ENCODE measurements at places on chromosomes 1 and 21.

GRCh38 chr1:36161641-36162531 is 5.9 kb downstream of the MAP7D1 start:
- peak; percentile 21 for DNase-seq

- no peak for DNase-seq
These were observed 24.1 kb downstream of the COL11A1 start for GRCh38 chr1:103084181-103084580.

DNA sequence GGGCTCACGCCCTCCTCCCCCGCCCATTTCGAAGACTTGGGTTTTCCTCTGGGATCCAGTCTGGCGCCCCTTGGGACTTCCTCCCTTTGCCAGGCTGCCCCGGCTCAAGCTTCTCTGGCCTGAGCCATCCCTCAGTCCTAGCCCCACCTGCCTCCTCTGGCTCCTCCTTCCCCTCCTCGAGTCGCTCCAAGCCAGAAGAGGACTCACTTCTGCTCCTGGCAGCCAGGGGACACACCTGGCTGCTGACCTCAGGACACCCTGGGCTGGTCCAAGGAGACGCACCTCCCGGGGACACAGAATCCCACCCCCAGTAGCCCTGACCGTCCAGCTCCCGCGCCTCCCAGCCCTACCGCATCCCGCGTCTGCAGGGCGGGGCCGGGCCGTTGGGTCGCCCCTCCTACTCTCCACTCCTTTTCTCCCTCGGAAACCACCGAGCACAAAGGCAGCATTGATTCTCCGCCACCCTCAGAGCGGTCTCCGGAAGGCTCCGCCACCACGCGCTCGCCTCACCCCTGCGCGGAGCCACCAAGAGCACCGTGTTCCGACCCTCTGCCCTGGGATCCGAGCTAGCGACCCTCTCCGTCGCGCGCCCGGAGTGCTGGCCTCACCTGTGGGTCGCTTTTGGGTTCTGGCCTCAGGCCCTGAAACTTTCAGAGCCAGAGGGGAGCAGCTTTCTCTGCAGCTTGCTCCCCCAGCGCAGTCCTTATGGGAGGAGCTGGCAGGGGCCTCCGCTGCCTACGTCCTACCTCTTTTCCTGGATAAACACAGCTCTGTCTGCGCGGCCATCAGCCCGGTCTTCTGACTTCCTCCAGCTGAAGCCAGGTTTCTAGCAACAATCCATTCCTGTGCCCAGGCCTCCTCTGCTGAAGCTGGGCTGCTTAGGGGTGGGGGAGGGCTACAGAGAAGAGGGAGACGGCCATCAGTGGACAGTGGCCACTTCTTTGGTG is at the start of gene C2CD4D:
Gene C2CD4D, minus strand, starts transcription at position 364 of the 947 bp plus-strand sequence. CDS start 831 bp downstream, outside the sequence.
- DNase-seq = peak; percentile 99

DNA sequence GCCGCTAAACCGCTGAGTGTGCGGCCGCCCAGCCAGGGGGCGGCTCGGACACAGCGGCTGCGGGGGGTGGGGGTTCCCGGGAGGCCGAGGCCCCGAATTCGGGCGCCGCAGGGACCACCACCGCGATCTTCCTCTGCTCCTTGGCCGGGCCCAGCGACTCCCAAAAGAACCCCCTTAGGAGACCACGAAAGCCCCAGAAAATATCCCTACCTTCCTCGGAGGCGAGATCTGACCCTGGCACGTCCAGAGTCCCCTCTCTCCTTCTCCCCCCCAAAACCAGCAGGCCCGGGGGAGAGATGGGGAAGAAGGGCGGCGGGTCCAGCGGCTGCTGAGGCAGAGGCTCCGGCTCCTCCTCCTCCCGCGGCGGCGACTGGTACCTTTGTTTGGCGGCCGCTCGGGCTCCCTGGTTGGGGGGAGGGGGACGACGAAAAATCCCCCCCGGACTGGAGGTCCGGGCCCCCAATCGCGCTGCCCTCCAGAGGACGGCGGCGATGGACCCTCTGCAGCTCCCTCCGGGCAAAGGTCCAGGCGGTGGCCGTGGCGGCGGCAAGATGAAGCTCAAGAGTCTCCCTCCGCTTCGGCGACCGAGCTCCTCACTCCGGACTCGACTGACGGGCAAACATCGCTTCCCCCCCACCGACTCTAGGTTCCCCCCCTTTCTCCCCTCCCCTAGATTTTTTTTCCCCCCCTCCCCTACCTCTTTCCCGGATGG is at the start of gene ARID4B:
Gene ARID4B, minus strand, starts transcription at position 621 of the 712 bp plus-strand sequence. CDS start 1,260 bp downstream, outside the sequence.
- peak; percentile 87 for DNase-seq
